ENCODE measurements at places on chromosomes 11 and 22.

- no peak for DNase-seq
These were observed 113.1 kb upstream of the ZBED5 start for GRCh38 chr11:10970926-10971325.

GRCh38 chr22:41762980-41763779 lies 37.3 kb upstream of the CCDC134 start:
- no peak for DNase-seq

DNA sequence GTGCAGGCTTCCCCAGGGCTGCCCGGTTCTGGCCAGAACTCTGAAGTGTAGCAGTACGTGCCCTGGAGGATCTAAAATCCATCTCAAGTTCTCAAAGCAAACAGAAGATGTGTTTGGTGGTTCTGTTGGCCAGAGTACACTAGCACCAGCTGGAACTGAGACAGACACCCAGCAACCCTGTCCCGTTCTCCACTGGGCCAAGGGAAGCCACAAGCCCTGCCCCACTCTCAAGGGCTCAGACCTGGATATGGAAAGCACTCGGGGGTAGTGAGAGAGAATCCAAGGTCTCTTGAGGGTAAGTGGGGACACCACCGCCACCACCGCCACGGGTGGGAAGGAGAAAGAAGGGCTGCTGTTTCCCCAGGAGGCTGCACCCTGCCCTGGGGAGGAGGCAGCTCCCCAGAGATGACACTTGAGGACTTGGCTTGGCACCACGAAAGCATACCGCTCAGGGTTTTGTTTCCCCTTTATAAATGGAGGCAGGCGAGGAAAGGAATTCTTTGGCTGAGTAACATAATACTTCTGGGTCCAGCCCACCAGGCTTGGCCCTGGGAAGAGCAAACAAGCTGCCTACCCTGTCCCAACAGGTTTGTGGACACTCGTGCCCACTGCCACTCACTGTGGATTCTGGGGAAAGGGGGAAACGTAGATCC lies 56.1 kb upstream of the POU2AF1 start:
- no peak for DNase-seq

- no peak for DNase-seq
These were observed 11.6 kb upstream of the TMEM45B start for GRCh38 chr11:129804012-129804411.

DNA sequence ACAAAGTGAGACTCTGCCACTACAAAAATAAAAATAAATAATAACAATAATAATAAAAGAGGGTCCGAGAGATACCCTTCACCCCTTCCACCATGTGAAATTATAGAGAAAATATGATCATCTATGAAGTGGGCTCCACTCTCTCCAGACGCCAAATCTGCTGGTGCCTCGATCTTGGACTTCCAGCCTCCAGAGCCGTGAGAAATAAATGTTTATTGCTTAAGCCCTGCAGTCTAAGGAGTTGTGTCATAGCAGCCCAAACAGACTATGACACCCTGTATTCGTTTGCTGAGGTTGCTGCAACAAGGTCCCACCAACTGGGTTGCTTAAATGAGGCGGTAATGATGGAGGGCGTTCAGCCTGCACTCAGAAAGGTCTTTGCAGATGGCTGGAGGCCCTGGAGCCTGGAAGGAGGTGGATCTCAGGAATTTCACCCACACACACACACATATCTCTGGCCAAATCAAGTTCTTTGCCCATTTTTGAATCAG lies 7.6 kb upstream of the SEPTIN5 start:
- no peak for DNase-seq

DNA sequence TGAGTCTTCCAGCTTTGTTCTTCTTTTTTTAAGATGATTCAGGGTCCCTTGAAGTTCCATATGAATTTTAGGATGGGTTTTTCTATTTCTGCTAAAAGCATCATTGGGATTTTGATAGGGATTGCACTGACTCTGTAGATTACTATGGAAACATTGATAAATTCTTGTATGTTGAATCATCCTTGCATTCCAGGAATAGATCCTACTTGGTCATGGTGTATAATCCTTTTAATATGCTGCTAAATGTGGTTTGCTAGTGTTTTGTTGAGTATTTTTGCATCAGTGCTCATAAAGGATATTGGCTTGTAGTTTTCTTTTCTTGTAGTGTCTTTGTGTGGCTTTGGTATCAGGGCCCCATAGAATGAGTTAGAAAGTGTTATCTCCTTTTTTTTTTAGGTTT lies 34.9 kb upstream of the PHOX2A start:
- no peak for DNase-seq

- DNase-seq = no peak
These were observed 74.2 kb downstream of the YAP1 start for GRCh38 chr11:102184269-102184987.

- DNase-seq = no peak
These were observed 9.8 kb downstream of the CSF2RB start for GRCh38 chr22:36923131-36923788.

DNA sequence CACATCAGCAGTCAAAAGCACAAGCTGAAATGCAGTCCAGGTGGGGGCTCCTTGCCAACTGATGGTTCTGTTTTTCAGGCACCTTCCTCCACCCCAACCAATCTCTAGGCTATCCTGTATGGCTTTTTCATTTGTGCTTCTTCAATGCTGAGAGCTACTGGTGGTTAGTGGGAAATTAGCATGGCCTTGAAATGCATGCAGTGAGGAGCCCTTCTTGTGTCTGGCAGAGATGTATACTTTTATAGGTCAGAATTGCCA lies 167.4 kb downstream of the NAV2 start:
- no peak for DNase-seq
